T-helper 17 cell (primary cell): ENCODE measurements at places on chromosomes 1 and 21.

- no peak for DNase-seq
Observed at GRCh38 chr21:38486221-38486620, 12.1 kb downstream of the ERG start.

DNA sequence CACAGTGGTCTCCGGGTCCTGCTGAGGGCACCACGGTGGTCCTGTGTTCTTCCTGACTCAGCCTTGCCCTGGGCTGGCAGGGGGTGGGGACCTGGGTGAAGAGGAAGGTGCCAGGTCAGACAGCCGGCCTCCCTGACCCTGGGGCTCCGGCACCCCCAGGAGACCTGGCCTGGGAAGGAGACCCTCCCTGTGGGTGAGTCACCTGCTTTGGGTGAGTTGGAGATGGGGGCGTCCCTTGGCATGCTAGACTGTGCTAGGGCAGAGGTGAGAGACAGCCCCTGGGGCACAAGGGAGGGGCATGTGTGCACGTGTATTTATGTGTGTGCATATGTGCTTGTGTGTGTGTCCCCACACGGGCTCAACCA is 23.4 kb downstream of the SPSB1 start:
- no peak for DNase-seq

GRCh38 chr21:37478794-37479193 is 112.2 kb downstream of the DYRK1A start:
- no peak for DNase-seq

- DNase-seq: no peak
Observed at GRCh38 chr1:25531082-25531461, 12.3 kb upstream of the LDLRAP1 start.

- no peak for DNase-seq
Observed at GRCh38 chr1:42833981-42834380, 12.4 kb upstream of the ZNF691 start.

DNA sequence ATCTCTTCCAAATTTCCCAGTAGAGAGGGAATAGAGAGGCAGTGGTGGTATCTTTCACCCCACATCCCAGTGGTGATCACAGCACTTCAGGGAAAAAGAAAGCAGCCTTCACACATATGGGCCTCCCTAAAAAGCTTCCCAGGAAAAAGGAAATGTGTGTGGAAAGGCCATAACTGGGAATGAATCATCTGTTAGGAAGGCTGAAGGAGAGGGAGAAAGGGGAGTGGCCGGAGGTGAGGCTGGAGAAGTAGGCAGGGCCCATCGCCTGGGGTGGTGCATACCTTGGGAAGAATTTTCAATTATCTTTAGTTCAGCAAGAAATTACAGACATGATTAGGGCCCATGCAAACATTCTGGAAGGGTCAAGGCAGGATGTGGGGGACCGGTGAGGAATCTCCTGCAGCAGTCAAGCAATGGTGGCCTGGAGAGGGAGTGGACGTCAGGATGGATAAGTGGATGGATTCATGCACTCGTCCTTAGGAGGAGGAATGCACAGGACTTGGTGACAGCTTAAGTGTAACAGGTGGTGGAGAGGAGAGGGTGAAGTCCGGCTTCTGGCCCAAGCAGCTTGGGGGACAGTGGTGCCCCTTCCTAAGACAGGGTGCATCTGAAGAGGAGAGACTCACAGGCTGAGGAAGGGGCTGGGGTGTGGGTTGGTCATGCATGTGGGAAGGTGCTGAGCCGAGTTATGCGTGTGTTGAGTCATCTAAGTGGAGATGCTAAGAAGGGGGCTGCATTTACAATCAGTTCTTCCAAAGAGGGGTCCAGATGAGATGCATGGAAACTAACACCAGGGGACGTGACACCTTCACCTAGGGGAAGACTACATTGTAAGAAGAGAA is 17.9 kb downstream of the HIVEP3 start:
- DNase-seq: no peak

- no peak for DNase-seq
Observed at GRCh38 chr21:34883491-34884271, 165.4 kb downstream of the RUNX1 start.

GRCh38 chr21:43717967-43718871 is 710 bp upstream of the PDXK start:
- DNase-seq: no peak

DNA sequence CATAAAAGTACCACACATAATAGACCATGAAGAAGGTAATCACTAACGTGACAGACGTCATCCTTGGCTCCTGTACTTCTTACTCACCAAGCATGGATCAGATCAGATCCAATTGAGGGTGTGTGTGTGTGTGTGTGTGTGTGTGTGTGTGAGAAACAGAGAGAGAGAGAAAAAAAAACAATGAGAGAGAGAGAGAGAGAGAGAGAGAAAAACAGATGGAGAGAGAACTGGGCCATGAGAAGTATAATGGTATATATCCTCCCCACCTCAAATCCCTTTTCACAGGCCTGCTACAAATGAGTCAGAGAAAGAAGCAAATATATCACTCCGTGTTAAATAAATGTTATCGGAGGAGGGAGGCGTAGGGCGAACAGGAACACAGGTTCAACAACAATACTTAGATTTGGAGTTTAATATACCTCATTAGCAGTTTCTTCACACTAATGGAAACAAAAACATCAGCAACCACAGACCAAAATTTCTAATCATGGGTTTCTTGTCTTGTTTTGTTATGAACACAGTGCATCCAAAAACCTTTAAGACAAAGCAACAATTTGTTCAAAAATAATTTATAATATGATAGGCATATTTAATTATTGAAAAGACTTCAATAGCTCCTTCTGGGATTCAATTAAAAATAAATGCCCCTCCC is 45.3 kb downstream of the TIAM1 start:
- no peak for DNase-seq

DNA sequence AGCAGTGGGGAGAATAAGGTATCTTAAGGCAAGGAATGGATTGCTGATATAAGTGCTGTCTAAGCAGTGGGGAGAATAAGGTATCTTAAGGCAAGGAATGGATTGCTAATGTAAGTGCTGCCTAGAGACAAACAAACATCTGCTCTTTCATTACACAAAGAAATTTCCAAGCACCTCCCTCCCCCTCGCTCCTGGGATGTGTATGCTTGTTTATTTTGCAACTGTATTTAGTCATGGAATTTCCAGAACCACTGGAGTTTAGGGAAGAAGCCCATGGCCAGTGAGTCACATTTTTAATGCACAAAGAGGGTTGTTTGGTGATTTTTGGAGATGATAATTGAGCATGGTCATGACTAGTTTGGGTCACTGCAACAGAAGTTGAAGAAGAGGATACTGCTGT is 21.5 kb downstream of the PDPN start:
- DNase-seq: no peak

DNA sequence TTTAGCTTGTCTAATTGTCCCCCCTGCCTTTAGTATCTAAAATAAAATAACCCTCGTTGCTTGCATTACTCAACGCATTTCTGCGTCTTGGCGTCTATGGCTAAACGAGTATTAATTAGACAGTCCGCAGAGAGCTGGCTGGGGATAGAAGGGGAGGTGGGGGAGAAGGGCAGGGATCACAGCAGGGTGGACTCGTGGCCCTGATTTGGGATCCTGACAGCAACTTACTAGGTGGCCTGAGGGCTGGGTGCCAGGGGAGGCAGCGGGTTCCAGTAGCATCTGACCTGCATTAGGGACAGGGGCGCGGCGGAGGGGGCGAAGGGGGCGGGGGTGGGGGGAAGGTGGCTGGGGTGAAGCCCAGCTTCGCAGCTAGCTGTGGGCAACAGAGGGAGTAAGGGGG is 1.1 kb upstream of the BACE2 start:
- no peak for DNase-seq

- no peak for DNase-seq
Observed at GRCh38 chr1:196400478-196401451, 207.5 kb downstream of the KCNT2 start.

DNA sequence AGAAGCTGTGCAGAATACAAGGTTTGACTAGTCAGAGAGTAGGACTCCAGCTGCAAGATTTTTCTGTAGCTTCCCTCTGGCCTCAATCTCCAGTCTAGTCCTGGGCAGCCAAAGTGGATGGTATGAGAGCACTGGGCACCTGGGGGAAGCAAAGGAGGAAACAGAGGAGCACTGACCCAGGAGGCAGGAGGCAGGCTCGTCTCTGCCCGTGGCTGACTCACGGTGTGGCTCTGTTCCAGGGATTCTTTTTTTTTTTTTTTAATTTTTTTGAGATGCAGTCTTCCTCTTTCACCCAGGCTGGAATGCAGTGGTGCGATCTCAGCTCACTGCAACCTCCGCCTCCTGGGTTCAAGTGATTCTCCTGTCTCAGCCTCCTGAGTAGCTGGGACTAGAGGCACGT is 4.1 kb upstream of the NPPB start:
- DNase-seq: no peak

- DNase-seq: no peak
Observed at GRCh38 chr1:190478149-190479049, 735 bp upstream of the BRINP3 start.

GRCh38 chr1:100089082-100089481 is 43.6 kb downstream of the SASS6 start:
- no peak for DNase-seq

- DNase-seq: no peak
Observed at GRCh38 chr1:68322837-68323687, 90.7 kb upstream of the WLS start.

DNA sequence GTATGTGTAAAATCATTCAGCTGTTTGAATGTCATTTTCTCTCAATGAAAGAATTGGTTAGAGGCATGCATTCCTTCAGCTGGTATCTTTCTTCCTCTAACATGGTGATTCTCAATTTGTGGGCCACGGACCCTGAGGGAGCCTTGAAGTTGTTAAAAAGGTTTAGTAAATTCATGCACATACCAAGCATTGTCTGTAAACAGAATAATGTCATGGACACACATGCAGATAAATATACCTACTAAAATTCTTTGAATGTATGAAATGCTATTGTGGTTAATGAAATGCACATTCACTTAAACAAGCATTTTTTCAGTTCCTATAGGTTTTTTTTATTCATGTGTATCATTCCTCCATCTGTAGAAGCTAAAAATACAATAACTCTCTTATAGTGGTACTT is 65.4 kb downstream of the PBX1 start:
- no peak for DNase-seq

DNA sequence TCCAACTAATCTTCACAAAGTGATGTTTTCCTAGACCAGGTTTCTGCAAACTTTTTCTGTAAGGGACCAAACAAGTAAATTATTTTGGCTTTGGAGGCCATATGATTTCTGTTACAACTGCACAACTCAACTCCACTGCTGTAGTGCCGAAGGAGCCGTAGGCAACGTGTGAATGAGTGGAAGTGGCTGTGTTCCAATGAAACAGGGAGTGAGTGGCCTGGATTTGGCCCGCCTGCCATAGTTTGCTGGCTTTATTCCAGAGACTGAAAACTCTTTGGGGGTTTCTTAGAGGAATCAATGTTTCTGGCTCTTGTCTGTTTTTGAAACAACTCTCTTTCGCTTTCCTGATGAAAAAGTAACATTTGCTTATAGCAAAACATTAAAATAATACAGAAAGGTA is 12.6 kb upstream of the ACTL8 start:
- DNase-seq: no peak

DNA sequence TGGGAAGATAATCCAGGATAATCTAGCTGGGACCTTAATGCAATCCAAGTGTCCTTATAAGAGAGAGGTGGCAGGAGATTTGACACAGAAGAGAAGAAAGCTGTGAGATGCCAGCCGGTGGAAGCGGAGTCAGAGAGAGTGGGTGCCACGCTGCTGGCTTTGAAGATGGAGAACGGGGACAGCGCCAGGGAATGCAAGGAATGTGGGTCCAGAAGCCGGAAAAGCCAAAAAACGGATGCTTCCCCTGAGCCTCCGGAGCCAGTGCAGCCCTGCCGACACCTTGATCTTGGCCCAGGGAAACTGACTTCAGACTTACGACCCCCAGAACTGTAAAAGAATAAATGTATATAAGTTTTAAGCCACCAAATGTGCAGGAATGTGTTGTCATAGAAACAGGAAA is 152.6 kb downstream of the ZNF281 start:
- DNase-seq: no peak

GRCh38 chr1:1889090-1889750 is 1.7 kb downstream of the GNB1 start:
- DNase-seq: no peak
